Activated CD8-positive, alpha-beta T cell treated with anti-CD3 and anti-CD28 coated beads for 36 hours (primary cell): ENCODE measurements at places on chromosomes 3 and 15. TPM values are rescaled to one million over a fixed set of nuclear protein-coding genes. Genes with fewer than 3 reads are reported as not detected.

DNA sequence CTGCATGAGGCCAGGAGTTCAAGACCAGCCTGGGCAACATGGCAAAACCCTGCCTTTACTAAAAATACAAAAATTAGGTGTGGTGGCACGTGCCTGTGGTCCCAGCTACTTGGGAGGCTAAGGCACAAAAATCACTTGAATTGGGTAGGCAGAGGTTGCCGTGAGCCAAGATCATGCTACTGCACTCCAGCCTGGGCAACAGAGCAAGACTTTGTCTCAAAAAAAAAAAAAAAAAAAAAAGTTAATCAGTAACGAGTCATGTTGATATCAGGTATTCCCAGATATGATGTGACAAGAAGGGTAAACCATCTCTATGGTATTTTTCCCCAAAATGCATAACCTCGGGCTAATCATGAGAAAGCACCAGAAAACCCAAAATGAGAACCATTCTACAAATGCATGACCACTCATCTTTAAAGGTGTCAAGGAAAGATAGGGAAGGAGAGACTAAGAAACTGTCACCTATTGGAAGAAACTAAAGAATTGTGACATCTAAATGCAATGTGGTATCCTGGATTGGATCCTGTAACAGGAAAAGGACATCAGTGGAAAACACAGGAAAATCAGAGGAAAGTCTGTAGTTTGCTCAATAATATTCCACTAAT is 66.5 kb upstream of the MAP4 start:
- H3K4me1 ChIP-seq: peaks cover 29% of the 10 kb centered on the region
- DNase-seq: no peak
- no peak overlapping the region for H3K27ac ChIP-seq
- H3K27me3 ChIP-seq: no peaks in the 10 kb centered on the region
- peaks cover 12% of the 10 kb centered on the region for H3K36me3 ChIP-seq

- no peaks in the 10 kb centered on the region for H3K27me3 ChIP-seq
- peaks cover 79% of the 10 kb centered on the region for H3K4me1 ChIP-seq
- DNase-seq: peak; percentile 62
- H3K4me3 ChIP-seq: peak overlapping the region; percentile 99
- peak overlapping the region; percentile 100 for H3K27ac ChIP-seq
- H3K36me3 ChIP-seq: peaks cover 79% of the 10 kb centered on the region
These were observed 8.0 kb downstream of the CHD2 start for GRCh38 chr15:92907896-92908712.

DNA sequence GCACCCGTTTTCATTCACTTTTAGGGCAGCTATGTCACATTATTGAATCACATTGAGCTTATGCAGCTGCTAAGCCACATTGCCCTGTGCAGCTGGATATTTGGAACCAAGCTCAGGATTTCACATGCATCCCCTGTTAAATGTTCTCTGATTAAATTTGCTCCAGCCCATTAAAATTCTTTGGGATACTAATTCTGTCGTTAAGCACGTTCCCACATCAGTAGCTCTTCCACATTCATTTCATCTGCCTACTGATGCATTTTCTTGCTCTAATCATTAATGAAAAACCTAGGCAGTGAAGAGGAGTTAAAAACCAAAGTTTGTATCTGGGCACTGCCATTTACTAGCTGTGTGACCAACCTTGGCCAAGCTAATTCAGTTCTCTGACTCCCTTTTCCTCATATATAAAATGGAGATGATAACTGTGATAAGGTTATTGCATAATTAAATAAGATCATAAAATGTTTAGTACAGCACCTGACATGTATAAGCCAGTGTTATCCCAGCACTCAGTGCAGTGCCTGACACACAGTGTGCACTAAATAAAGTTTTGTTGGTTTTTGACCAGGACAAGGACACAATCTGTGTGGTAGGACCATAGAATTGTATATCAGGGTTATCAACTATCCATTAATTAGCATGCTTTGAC is 222.2 kb upstream of the ATP11B start:
- DNase-seq: no peak
- no peaks in the 10 kb centered on the region for H3K27me3 ChIP-seq
- no peaks in the 10 kb centered on the region for H3K4me1 ChIP-seq
- no peaks in the 10 kb centered on the region for H3K36me3 ChIP-seq

Gene DNAH1
- 9.2 TPM for total RNA-seq

DNA sequence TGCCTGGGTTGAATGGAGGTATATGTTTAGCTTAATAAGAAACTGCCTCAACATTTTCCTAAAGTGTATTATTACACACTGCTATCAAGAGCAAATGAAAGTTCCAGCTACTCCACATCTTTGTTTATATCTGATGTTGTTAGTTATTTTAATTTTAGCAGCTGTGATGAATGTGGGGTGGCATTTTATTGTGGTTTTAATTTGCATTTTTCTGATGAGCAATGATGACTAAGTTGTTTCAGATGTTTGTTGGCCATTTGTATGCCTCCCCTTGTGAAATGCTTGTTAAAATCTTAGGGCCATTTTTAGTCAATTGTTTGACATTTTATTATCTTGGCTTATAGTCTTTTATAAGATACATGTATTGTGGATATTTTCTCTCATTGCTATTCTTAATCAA is 260.4 kb upstream of the SLCO3A1 start:
- no peaks in the 10 kb centered on the region for H3K36me3 ChIP-seq
- peaks cover 16% of the 10 kb centered on the region for H3K27me3 ChIP-seq
- H3K4me1 ChIP-seq: peaks cover 10% of the 10 kb centered on the region

GRCh38 chr3:89300981-89301380 is 193.6 kb downstream of the EPHA3 start:
- no peaks in the 10 kb centered on the region for H3K27me3 ChIP-seq
- no peak overlapping the region for H3K4me3 ChIP-seq
- no peaks in the 10 kb centered on the region for H3K4me1 ChIP-seq

Gene TEX55
- total RNA-seq: not detected

DNA sequence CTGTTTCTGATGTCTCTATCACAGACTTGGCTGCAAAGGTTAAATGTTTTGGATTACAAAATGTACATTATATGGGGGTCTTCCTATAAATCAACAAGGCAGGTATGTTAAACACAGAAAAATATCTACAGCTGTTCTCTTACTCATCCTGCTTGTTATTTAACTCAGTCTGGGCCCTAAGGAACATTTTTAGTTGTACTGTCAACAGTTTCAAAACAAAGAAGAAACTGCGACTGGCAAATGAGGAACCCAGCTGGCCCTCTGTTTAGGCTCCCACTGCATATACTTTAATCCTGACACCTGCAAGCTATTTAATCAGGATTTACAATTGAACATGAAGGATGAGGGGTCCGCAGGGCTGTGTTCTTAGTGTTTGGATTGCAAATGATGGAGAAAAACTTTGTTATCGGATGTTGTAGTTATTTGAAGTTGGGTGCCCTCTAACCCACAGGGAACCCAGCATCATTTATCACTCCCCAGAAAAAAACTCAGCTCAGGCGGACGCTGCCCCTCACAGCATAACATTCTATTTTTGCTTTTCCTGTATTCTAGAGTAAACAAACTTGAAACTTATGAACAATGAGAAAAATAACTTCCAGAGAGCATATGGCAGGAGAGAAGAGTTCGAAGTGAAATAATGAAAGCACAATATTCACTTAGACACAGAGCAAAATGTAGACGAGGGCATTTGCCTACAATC is 91.2 kb downstream of the POLR2M start:
- no peaks in the 10 kb centered on the region for H3K4me1 ChIP-seq
- no peaks in the 10 kb centered on the region for H3K27me3 ChIP-seq
- no peak overlapping the region for H3K4me3 ChIP-seq
- DNase-seq: no peak
- H3K27ac ChIP-seq: no peak overlapping the region

GRCh38 chr3:35677797-35678196 is 38.5 kb downstream of the ARPP21 start:
- H3K27me3 ChIP-seq: no peaks in the 10 kb centered on the region
- no peaks in the 10 kb centered on the region for H3K4me1 ChIP-seq
- no peak overlapping the region for H3K27ac ChIP-seq
- no peaks in the 10 kb centered on the region for H3K36me3 ChIP-seq

DNA sequence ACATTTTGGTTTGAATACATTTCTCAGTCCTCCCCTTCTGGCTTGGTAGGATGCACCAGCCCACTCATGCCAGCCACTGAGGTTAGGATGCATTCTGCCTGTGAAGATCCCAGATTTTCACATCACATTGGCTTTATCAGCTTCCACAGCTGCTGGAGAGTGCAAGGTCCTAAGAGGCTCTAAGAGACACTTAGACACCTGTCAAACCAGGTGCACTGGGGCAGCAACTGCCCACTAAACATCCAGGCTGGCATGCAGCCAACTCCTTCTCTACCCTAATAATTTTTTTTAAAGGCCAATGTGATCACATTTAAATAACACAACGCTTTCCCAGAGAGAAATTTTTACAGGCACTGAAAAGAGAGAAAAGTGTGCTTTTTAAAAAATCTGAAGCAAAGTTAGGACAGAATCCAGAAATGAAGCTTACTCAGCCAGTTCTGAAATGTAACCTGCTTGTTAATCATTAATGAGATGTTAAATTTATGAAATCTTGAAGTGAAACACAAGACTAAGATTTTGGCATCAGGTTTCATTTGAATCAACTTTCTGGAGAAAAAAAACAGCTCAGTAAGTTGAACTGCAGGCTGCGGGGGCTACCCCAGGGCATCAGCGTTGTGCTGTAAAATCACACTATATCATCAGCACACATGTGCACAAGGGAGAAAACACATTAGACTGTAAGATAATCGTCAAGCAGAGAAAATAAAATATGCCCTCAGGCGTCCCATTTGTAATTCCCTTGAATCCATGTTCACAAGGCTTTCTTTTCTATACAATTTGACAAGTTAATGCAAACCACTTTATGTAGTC is 312.9 kb downstream of the ZBBX start:
- DNase-seq: no peak
- no peaks in the 10 kb centered on the region for H3K4me1 ChIP-seq
- no peaks in the 10 kb centered on the region for H3K36me3 ChIP-seq
- no peak overlapping the region for H3K27ac ChIP-seq

GRCh38 chr3:34275811-34276210 is 477.4 kb downstream of the PDCD6IP start:
- H3K4me3 ChIP-seq: no peak overlapping the region
- H3K27ac ChIP-seq: no peak overlapping the region
- H3K27me3 ChIP-seq: no peaks in the 10 kb centered on the region
- no peak for DNase-seq

Gene GOLGA6D
- total RNA-seq: not detected

DNA sequence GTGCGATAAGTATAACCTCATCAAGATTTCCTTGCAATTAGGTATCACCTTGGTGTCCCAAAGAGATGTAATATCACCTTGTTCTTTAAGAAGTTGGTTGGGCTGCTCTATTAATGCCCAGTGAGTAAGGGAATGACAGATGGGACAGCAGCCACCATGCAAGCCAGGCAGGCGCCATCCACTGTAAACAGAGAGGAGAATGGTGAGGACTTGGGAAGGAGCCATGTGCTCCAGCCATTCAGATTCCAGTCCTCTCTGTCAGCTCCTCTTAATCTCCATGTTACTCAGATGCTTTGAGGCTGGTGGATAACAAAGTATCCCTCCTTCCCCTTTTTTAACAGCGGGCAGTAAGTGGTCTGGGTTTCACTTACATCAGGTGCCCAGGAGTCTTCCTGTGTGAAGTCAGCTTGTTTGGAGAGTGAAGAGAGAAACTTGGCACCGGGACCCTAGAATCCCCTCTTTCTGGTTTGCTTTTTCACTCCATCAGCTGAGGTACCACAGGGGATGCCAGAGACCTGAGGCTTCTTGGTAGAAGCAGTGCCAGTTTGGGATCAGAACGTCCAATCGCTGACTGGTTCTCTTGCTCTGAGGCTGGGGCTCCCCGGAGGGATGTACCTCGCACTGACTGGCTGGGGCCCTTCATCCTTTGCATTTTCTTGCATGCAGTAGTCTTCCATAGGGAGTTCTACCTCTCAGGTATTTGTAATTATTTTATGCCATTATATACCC is 29.5 kb downstream of the SLCO3A1 start:
- H3K36me3 ChIP-seq: no peaks in the 10 kb centered on the region
- no peak for DNase-seq
- H3K4me3 ChIP-seq: no peak overlapping the region
- H3K27me3 ChIP-seq: no peaks in the 10 kb centered on the region

DNA sequence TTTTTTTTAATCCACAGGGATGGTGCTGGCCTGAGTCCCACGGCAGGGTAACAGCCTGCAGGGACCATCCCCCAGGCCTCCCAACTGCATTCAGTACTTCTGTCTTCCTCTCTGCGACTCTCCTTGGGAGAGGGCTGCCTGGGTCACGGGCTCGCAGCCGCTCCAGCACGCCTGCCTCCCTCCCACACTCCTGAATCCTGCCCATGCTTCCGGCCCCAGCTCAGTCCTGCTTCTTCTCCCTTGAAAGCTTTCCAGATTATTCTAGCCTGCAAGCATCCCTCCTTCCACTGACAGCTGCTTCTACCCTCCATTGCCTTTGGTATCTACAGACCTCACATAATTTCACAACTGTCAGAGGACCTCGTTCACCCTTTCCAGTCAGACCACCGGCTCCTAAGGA is 32.4 kb downstream of the MEGF11 start:
- H3K4me1 ChIP-seq: no peaks in the 10 kb centered on the region
- H3K4me3 ChIP-seq: no peak overlapping the region
- no peaks in the 10 kb centered on the region for H3K36me3 ChIP-seq
- no peak for DNase-seq
- H3K27me3 ChIP-seq: peaks cover 5% of the 10 kb centered on the region

- no peaks in the 10 kb centered on the region for H3K36me3 ChIP-seq
- H3K27ac ChIP-seq: no peak overlapping the region
- no peak for DNase-seq
- H3K4me1 ChIP-seq: peaks cover 25% of the 10 kb centered on the region
- H3K4me3 ChIP-seq: peak overlapping the region; percentile 56
- H3K27me3 ChIP-seq: peaks cover 64% of the 10 kb centered on the region
These were observed 2.9 kb downstream of the GATA2 start for GRCh38 chr3:128489927-128490649.

DNA sequence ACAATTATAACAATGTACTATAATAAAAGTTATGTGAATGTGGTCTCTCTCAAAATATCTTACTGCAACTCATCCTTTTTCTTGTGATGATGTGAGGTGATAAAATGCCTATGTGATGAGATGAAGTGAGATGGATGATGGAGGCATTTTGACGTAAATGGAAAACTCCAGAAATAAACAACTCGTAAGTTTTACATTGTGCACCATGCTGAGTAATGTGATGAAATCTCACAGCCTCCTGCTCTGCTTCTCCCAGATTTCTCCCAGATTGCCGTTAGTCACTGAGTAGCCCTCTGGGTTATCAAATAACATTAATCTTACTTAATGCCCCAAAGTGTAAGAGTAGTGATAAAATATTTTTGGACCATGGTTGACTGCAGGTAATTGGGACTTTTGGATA is 64.8 kb upstream of the SLCO2A1 start:
- no peak for DNase-seq
- H3K4me1 ChIP-seq: no peaks in the 10 kb centered on the region
- H3K27me3 ChIP-seq: peaks cover 2% of the 10 kb centered on the region
- H3K27ac ChIP-seq: no peak overlapping the region

GRCh38 chr3:44825264-44825925 is 36.3 kb upstream of the TMEM42 start:
- no peaks in the 10 kb centered on the region for H3K27me3 ChIP-seq
- no peak overlapping the region for H3K4me3 ChIP-seq
- H3K27ac ChIP-seq: no peak overlapping the region
- DNase-seq: no peak
- no peaks in the 10 kb centered on the region for H3K4me1 ChIP-seq

Gene ZIC4
- total RNA-seq: not detected
